ENCODE measurements at places on chromosomes 13 and 19.
A peak's percentile ranks its signal among the peaks of the same experiment; 100 is the strongest.

GRCh38 chr13:23231241-23231640, 50.5 kb downstream of the SGCG start:
- no peak for DNase-seq

DNA sequence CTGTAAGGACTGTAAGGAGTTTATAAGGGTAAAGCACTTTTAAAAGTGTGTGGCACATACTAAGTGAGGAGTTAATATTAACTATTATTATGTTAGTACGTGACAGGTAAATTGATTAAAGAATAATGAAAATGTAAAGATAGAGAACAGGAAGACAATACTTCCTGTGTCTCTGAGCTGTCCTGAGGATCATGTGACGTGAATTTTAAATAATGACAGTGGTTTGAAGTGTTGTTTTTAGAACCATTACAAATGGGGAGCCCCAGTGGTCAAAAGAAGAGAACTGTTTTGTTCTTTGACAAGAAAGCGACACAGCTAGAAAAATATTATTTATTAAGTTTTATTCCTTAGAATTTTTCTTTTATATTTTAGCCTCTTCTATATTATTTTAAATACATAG, 241.2 kb upstream of the STARD13 start:
- no peak for DNase-seq

DNA sequence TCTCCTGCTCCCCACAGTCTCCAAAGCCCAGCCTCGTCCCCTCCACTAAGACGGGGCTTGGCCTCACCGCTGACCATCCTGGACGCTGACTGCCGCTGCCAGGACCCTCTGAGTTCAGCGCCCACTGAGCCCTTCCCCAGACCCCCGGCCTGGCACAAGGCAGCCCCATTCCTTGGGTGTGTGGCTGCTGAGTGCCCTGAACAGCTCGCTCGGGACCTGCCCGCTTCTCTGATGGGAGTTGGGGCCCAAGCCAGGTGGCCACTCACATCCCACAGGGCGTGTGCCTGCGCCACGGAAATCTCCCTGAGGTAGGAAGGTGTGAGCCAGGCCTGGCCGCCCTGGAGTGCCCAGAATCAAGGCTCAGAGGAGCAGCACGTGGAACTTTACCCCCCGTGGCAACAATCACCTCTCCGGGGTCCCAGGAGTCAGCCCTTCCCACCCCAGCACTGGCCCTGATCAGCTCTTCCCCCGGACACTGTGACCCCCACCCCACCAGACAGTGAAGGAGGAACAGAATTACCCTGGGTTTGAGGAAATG, 20.8 kb downstream of the C13orf46 start:
- DNase-seq = no peak

DNA sequence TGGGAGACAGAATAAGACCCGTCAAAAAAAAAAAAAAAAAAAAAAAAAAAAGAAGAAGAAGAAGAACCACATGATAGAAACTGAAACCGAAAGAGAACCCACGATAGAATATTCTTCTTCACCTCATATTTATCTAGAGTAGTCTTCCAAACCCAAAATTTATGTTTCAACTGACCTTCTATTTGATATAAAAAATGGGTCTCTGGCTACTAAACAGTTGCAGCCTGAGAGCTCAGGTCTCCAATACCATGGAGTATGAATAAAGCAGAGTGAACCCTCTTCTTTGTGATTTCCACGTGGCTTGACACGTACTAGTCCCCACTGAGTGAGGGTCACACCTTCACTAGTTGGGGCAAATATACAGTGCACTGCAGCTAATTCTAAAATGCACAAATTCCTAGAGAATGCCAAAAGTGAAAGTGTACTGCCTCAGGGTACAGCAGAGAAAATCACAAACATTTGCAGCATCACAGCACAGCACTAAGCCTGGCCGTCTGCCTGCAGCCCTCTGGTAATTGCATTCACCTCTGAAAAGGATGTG, 30.8 kb upstream of the RFC3 start:
- peak; percentile 5 for DNase-seq

DNA sequence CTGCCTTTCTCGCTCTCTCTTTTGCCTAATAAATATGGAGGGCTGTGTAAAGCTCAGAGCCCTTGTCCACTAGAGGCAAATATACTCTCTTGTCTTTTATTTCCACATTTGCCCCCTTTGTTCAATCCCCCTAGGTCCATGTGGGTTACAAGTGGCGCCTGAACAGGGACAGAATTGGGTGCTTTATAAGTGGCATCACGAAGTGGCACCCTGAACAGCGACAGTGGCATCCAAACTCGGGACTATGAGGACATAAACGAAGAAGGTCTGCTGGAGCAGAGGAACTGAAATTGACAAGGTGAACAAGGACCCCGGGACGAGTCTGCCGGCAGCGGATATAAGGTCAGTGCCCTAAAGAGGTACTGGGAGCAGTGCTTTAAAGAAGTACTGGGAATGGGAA, 4.3 kb upstream of the ZNF610 start:
- DNase-seq = peak; percentile 30

DNA sequence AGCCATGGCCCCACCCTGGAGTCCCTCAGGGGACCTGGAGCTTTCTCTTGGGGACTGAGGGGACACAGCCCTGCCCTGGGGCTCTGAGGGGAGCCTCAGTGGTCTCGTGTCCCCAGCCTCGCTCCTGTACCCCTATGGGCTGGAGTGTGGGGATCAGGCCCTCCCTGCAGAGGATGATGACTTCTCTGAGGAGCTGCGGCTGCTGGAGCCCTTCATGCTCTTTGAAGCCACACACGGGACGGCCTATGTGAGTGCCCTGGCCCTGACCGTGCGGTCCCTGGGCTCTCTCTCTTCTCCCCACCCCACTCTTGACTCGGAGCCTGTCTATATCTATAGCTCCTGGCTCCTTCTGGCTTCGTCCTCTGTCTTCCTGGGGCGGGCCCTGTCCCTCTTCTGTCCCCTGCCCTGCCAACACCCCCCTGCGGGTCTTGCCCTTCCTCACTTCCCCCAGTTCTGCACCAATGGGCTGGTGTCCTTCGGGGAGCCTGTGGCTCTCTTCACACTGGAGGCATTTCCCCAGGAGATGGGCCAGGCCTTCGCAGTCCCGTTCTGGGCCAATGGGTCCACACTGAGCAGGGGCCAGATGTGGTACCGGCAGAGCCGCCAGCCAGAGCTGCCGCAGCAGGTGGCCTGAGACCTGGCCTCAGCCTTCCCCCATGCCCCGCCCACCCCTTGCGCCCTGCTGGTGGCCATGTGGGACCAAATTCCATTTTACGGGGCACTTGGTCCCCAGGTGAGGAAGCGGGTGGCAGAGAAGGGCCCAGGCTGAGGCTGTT, 33.1 kb downstream of the HPN start:
- no peak for DNase-seq

- no peak for DNase-seq
Observed at GRCh38 chr13:34425327-34425949, 516.6 kb upstream of the NBEA start.

- DNase-seq = no peak
Observed at GRCh38 chr19:35332817-35333216, 3.8 kb downstream of the CD22 start.

GRCh38 chr13:105334211-105334610, 1201.3 kb downstream of the EFNB2 start:
- DNase-seq = peak; percentile 34

DNA sequence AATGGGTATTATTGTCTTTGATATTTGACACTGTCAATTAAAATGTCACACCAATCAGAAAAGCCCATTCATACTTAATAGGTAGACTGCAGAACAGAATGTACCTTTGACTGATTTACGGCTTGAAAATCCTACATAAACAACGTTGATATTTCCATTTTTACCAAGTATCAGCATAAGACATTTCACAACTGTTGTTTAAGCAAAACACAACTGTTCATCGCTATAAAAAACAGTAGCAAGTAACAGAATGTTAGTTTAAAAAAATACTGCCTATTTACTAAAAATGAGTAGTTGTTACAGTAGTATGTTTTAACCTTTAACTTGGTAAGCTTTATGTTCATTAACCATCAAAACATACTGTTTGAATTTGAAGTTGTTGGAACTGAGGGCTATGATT, 1096.6 kb downstream of the PCDH17 start:
- DNase-seq = no peak

DNA sequence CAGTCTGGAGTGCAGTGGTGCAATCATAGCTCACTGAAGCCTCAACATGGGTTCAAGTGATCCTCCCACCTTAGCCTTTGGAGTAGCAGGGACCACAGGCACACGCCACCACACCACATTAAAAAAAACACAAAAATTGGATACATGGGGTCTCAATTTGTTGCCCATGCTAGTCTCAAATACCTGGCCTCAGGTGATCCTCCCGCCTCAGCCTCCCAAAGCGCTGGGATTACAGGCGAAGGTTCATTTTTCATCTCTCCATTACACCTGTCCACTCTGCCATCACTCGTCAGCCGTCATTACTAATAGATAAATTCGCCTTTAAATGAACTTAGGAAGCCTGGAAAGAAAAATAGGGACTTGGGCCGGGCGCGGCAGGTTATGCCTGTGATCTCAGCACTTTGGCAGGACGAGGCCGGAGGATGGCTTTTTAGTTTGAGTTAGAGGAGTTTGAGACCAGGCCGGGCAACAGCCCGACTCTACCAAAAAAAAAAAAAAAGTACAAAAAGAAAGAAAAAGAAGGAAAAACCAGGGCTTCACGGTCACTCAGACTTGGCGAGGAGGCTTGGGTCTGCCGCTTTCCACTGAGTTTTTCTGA, 685 bp upstream of the SUPT5H start:
- no peak for DNase-seq

DNA sequence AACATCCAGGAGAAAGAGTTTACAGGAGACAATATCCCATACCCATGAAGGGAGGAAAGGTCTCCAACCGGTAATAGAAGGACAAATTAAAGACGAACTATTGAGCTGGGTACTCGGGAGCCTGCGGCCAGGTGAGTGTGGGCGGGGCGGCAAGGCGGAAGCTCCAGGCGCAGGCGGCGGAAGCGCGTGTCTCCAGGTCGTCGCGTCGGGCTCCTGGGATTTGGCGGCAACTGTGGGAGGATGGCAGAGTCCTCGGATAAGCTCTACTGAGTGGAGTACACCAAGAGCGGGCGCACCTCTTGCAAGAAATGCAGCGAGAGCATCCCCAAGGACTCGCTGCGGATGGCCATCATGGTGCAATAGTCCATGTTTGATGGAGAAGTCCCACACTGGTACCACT, 21.6 kb upstream of the ANKRD10 start:
- DNase-seq = no peak

GRCh38 chr13:109840201-109840892, 54.0 kb upstream of the IRS2 start:
- peak; percentile 52 for DNase-seq

GRCh38 chr13:43240278-43240677, 216.9 kb downstream of the DNAJC15 start:
- no peak for DNase-seq

- DNase-seq = no peak
Observed at GRCh38 chr13:113414335-113414734, 39.0 kb downstream of the ADPRHL1 start.

DNA sequence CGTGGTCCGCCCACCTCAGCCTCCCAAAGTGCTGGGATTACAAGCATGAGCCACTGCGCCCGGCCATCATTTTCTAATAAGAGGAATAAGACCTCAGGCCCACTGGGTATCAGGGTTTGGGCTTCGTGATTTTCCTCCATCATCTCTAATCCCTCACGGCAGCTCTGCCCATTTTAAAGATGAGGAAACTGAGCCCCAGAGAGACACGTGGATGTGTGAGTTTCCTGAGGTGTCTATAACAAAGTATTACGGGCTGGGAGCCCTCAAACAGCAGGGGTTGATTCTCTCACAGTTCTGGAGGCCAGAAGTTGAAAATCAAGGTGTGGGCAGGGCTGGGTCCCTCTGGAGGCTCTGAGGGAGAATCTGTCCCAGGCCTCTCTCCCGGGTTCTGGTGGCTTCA, 33.7 kb downstream of the MYO9B start:
- no peak for DNase-seq

DNA sequence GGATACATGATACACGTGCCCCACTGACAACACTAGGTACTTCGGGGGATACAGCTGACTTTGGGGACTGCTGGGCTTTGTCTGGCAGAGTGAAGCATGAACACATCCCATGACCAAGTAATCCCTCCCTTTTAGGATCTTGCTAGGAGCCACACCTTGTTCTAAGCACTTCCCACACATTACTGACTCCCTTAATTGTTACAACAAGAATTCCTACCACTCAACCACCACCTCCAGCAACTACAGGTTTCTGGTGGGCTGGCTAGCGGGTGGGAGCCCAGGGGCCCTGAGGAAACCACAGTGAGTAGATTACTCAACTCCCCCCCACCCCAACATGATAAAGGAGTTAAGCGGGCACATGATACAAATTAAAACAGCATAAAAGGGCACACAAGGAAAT, 7.2 kb upstream of the SLC35E1 start:
- no peak for DNase-seq

GRCh38 chr19:57245959-57246358, 5.5 kb downstream of the ZNF805 start:
- DNase-seq = no peak

DNA sequence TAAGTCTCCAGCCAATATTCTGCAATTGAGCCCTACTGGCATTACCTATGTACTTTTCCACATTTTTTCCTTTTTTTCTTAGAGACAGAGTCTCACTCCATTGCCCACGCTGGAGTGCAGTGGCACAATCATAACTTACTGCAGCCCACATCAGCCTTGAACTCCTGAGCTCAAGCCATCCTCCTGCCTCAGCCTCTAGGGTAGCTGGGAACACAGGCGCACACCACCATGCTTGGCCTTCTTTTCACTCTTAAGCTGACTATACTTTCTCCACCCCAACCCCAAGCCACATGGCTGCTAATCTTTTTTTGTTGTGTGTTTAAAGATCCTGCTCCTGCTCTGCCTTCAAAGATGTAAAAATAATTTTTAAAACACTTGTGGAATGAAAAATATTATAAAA, 1.6 kb upstream of the LATS2 start:
- DNase-seq = no peak

DNA sequence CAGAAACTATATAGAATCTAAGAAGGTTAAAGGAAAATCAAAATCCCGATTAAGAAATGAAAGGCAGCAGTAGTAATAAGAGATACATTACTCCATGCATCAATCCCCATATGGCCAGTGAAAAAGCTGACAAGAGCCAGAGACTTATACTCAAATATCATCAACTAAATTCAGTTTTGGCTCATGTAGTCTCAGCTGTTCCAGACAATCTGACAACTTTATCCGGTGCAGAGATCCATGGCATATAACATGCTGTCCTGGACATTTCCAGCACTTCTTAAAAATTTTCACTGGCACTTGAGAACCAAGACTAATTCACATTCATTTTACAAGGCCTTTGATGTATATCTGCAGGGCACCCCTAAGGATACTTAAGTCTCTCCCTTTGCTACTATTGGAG, 255.7 kb upstream of the KLHL1 start:
- DNase-seq = no peak

DNA sequence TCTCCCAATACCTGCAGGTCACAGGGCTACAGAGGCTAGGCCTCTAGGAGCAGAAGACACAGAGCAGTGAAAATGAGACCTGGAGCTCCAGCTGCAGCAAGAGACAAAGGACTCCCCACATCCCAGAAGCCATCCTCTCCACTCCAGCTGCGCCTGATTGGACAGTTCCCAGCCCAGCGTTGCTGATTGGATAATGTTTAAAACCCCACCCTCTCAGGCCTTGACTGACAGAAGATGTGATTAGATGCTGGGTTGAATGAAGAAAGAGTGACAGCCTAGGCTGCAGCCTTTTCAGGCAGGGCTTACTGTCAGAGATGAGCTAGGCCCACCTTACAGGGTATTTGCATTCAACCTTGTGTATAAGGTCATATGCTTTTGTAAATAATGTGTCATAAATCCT, 59.4 kb downstream of the ZNF708 start:
- DNase-seq = no peak

GRCh38 chr13:76711550-76712182, 174.5 kb downstream of the KCTD12 start:
- peak; percentile 89 for DNase-seq
